ENCODE measurements at places on chromosomes 4 and X.

- no peak for DNase-seq
Measured at GRCh38 chrX:118560489-118560888, 64.9 kb downstream of the DOCK11 start.

- DNase-seq: no peak
Measured at GRCh38 chr4:156656896-156657295, 314.7 kb downstream of the PDGFC start.

DNA sequence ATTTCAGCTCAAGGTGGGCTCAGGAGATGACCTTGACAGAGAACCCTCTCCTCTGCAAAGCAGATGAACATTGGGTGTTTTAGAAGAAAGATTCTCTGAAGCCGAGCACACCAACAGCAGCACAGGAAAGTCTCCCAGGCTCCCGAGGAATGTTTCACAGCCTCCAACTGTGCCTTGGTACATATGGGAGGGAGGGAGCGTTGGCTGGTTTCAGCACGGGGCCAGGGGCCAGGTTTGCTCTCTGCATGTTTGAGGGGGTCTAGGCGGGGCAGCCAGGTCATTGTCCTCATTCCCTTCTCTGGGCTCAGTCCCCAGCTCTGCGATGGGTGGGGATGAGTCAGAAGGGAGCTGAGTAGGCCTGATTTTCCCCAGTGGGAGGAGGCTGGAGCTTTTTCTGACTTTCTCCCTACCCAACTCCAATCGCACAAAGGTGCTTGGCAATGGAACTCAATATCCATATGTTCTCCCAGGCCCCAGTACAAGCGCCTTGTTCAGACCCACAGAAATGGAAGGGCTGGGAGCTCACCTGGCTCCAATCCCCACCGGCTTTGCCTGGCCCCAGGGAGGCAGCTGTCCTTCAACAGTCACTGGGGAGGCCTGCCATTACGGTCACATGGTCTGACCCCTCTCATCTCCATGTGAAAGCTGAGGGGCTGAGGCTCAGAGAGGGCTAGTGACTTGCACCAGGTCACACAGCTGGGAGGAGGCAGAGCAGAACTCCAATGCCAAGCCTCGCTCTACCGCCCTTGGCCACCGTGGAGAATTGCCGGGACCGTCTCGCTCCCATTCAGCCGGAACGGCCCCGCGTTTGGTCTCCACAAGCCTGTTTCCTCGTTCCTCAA is 108.4 kb upstream of the AFAP1 start:
- no peak for DNase-seq

DNA sequence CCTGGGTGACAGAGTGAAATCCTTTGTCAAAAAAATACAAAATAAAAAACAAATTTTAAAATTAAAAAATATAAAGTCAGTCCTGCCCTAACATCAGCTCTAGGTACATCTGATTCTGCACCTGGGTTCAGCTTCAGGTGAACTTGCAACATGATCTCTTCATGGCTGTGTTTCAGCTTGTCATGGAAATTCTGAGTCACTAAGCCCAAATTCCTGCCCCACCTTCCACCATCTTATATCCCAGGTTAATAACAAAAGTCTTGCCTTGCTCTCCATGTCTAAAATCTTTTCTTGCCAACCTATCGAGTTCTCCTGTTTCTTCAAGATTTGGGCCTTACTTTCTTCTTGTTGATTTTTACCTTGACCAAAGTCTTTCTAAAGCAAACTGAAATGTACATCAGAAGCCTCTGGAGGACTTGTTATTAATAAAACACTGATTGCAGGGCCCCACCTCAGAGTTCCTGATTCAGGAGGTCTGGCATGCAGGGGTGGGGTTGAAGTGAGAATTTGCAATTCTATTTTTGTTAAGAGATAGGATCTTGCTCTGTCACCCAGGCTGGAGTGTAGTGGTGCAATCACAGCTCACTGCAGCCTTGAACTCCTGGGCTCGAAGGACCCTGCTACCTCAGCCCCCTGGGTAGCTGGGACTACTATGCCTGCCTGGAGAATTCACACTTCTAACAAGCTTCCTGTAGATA is 125.8 kb upstream of the VCX3A start:
- no peak for DNase-seq

- no peak for DNase-seq
Measured at GRCh38 chr4:105148356-105148755, 1.7 kb downstream of the TET2 start.

GRCh38 chrX:71160475-71160874 is 15.8 kb downstream of the NLGN3 start:
- DNase-seq: no peak

GRCh38 chr4:16672421-16672820 is 226.0 kb downstream of the LDB2 start:
- no peak for DNase-seq

DNA sequence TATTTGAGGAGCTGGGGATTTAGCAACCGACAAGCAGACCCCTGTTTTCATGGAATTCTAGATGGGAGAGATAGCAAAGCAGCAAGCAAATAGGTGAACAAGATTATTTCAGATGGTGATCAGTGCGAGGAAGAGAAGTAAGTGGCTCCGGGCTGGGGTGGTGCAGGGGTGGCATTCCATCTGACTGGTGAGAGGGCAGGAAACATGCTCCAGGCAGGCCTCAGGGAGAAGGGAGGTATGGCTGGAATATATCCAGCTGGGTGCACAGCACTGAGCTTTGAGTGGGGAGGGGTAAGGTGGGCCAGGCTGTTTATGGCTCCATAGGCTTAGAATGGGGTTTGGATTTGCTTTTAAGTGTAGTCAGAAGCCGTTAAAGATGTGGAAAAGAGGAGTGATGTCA is 21.2 kb downstream of the PTTG2 start:
- DNase-seq: no peak

DNA sequence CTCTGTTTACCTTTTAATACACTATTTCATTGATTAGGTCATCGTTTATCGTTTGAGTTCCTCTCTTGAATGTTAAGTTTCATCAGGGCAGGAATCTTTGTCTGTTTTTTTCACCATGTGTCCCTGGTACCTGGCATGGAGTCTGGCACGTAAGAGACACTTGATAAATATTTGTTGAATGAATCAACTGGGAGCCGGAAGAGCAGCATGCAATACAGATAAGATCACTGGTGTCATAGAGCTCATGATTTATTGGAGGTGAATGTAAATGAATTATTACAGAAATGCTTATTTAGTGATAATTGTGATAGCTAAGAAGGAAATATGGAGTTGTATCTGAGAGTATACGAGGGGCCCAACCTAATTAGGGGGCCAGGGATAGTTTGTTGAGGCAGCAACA is 62.8 kb downstream of the UCHL1 start:
- no peak for DNase-seq

DNA sequence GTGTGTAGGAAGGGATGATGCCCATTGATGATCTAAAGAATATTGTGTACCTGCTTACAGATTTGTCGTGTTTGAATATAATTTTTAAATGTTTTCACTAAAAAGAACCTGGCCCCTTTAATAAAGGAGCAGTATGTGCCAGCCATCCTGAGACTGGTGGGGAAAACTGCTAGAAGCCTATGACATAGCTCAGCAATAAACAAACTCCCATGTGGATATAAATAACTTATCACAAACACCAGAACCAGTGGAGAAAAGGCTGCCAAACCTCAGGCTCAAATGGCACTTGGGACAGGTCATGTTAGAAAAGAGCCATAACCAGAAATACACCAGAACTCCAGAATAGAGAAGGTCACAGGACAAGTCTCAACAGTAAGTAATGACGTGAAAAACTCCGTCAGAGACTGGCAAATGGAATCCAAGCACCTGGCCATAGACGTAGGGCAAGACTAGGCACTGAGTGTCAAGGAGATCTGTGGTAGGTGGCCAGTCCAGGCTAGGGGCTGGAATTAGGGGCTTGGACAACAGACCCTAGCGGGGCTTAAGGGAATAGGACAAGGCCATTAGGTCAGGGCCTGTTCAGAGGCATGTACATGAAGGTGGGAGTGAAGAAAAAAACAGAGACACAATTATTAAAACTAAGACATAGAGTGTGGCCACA is 11.7 kb upstream of the QRFPR start:
- no peak for DNase-seq

- DNase-seq: peak; percentile 11
Measured at GRCh38 chr4:87093443-87094123, 126.8 kb downstream of the KLHL8 start.

DNA sequence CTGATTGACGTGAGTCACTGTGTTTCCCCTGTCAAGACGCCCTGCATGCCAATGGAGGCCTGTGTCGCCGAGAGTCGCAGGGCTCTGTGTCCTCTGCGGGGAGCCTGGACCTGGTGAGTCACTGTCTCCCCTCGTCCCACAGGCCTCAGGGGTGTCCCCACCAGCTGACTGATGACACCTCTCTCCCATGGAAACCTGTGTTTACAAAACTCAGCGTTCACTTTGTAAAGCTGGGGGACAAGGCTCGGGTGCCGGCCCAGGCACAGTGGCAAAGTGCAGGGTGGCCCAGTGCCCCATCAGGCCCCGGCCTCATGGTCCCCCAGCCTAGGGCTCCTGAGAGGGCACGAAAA is 21.2 kb upstream of the HGFAC start:
- DNase-seq: no peak

DNA sequence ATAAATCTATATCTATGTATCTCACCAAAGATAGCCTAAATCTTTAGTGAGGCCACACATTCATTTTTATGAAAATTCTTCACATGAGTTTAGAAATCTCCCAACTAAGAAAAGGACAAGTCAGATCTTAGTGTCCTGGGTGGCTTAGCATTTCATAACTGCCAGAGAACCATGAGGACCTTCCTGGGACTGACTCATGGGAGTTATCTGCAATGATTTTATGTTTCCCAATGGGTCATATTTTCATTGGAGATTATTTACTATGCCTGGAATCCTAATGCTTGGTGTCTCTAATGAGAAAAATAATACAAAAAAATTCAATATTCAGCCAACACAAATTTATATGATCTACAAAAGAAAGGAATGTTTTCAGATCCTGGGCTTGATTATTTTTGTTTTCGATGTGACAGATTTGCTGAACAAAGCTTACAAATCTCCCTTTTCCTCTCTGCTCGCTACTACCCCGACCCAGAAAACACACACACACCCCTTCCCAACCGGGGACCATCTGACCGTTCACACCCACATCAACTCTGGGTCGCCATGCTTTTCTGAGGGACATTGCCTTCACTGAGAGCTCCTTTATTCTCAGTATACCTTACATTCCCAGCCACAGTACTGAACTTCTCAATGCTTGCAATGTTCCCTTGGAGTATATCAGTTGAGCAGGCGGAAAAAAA is 40.1 kb downstream of the SORBS2 start:
- no peak for DNase-seq

DNA sequence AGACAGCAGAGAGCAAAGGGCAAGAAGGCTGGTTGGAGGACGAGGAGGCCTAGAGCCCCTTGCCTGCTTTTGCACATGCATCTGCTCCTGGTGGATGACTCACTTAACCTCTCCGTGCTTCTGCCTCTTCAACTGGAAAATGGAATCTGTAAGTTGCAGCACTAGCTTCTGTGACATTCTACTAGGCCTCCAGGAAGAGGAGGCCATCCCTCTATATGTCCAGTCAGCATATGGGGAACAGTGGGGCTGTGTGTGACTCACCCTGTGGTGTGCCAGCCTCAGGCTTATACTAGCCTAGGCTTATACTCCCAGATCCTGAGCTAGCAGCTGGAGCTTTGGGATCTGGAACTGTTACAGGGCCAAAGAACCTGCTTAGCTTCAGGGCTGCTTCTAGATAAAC is 36.0 kb downstream of the RTL9 start:
- DNase-seq: no peak

DNA sequence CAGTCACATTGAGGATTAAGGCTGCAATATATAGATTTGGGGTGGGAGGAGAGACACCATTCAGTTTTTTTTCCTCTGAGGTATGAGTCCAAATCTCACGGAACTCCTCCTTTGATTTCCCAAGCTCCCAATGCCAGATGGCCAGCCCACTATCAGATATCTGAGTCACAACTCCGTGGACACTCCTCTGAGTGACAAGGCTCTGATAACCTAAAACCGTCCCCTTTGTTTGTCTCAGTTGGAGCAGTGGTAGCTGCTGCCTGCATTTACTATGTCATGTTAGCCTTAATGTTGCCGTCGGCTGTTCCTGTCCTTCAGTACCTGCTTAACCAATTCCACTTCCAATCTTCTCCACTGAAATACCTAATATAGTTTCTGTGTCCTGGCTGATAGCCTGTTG is 107.3 kb downstream of the DTHD1 start:
- no peak for DNase-seq

- no peak for DNase-seq
Measured at GRCh38 chrX:39817754-39818470, 279.8 kb downstream of the BCOR start.

DNA sequence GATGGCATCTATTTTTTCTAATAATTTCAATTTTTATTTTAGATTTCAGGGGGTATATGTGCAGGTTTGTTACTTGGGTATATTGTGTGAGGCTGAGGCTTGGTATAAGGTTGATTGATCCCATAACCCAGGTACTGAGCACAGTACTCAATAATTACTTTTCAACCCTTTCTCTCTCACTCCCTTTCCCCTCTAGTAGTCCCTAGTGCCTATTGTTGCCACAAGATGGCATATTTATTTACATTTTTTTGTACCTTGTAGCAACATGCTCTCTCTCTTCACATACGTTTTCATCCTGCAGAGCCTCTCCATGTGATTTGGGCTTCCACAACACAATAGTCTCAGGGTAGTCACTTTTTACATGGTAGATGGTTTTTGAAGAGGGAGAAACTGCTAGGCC is 172.0 kb downstream of the ATOH1 start:
- no peak for DNase-seq

GRCh38 chr4:120236873-120237272 is 170.2 kb upstream of the MAD2L1 start:
- DNase-seq: no peak

Data from stimulated activated CD4-positive, alpha-beta T cell treated with anti-CD3 and anti-CD28 coated beads, Interleukin-12 subunit alpha, Interleukin-12 subunit beta, amount 100 ng/mL, for 48 hours (primary cell).